ENCODE measurements at places on chromosomes 4 and X. TPM values are rescaled to one million over a fixed set of nuclear protein-coding genes. Genes with fewer than 3 reads are reported as not detected.

ARMCX4 gene
- 16.6 TPM for total RNA-seq

CFAP99 gene
- total RNA-seq = 0.69 TPM

SOD3 gene
- 1.4 TPM for total RNA-seq

ESX1 gene
- total RNA-seq = not detected

PAQR3 gene
- total RNA-seq = 61.1 TPM

All from diencephalon (tissue), 1 donor.